ENCODE measurements at places on chromosomes 13 and 19.

GRCh38 chr13:25673711-25674110, 301.9 kb downstream of the ATP8A2 start:
- no peak for DNase-seq

GRCh38 chr19:810883-811489, 10.8 kb downstream of the PLPPR3 start:
- DNase-seq = no peak

- DNase-seq = no peak
These were observed 448.8 kb downstream of the FOXO1 start for GRCh38 chr13:40217675-40218074.

GRCh38 chr13:32334671-32335070, 19.4 kb downstream of the BRCA2 start:
- DNase-seq = no peak
